Daoy (cell line): ENCODE measurements at places on chromosomes 6 and 20. TPM values are rescaled to one million over a fixed set of nuclear protein-coding genes. Genes with fewer than 3 reads are reported as not detected.

The CALHM4 gene
- not detected in 2 replicates for total RNA-seq

The NMBR gene
- total RNA-seq = not detected in 2 replicates

The THEMIS gene
- total RNA-seq = not detected in 2 replicates

The SMLR1 gene
- total RNA-seq = not detected in 2 replicates

The UBE3D gene
- total RNA-seq = 7.9 and 9.9 TPM in 2 replicates

The MCCD1 gene
- total RNA-seq = not detected in 2 replicates

The RBM39 gene
- 232 and 263 TPM in 2 replicates for total RNA-seq

The TP53TG5 gene
- not detected in 2 replicates for total RNA-seq

The MYLK4 gene
- 0.34 and 0.39 TPM in 2 replicates for total RNA-seq

The TINAG gene
- total RNA-seq = not detected in 2 replicates

The CALHM6 gene
- total RNA-seq = 6.0 and 11.7 TPM in 2 replicates

The TNFRSF21 gene
- total RNA-seq = 38.7 and 39.3 TPM in 2 replicates

The APOM gene
- total RNA-seq = 0.18 and 1.4 TPM in 2 replicates

The RNF144B gene
- 2.3 and 4.3 TPM in 2 replicates for total RNA-seq

The OR2W1 gene
- total RNA-seq = not detected in 2 replicates

The CLVS2 gene
- under 0.01 TPM in 1 of 2 replicates, not detected in the other for total RNA-seq

The RARS2 gene
- 38.9 and 39.6 TPM in 2 replicates for total RNA-seq

The HLA-DQB1 gene
- 0.23 and 0.51 TPM in 2 replicates for total RNA-seq

The TAF4 gene
- 2.5 and 3.1 TPM in 2 replicates for total RNA-seq

The CDH22 gene
- total RNA-seq = under 0.01 TPM in 1 of 2 replicates, not detected in the other

The ZNFX1 gene
- total RNA-seq = 13.5 and 15.5 TPM in 2 replicates

The TFAP2D gene
- not detected in 2 replicates for total RNA-seq

The MTHFD1L gene
- total RNA-seq = 17.8 and 21.6 TPM in 2 replicates

The THBD gene
- total RNA-seq = 5.1 and 5.4 TPM in 2 replicates

The CASS4 gene
- 0.09 and 0.17 TPM in 2 replicates for total RNA-seq

The C4B gene
- total RNA-seq = 0.30 and 3.7 TPM in 2 replicates

The ADGRF4 gene
- total RNA-seq = 2.7 TPM in 2 replicates

The OTOR gene
- total RNA-seq = not detected in 2 replicates

The MICB gene
- total RNA-seq = 24.9 and 27.3 TPM in 2 replicates

The EEF1A2 gene
- total RNA-seq = 3.9 and 6.4 TPM in 2 replicates

The SOBP gene
- 1.8 and 2.1 TPM in 2 replicates for total RNA-seq

The TMC2 gene
- total RNA-seq = not detected in 2 replicates

The SLC23A2 gene
- total RNA-seq = 4.7 and 6.2 TPM in 2 replicates

The ZC3H12D gene
- total RNA-seq = 0.17 and 0.30 TPM in 2 replicates

The SUMO4 gene
- total RNA-seq = 0.11 TPM in 1 of 2 replicates, not detected in the other

The CRISP2 gene
- 0.23 and 1.1 TPM in 2 replicates for total RNA-seq

The TMEM30A gene
- 101 and 115 TPM in 2 replicates for total RNA-seq

The C6orf15 gene
- not detected in 2 replicates for total RNA-seq

The LAMP5 gene
- not detected in 2 replicates for total RNA-seq

The SYNDIG1 gene
- total RNA-seq = 0.80 and 0.91 TPM in 2 replicates

The OR2J3 gene
- total RNA-seq = not detected in 2 replicates

The TMEM170B gene
- total RNA-seq = 5.2 and 5.8 TPM in 2 replicates

The SPATS1 gene
- total RNA-seq = not detected in 2 replicates

The SAMD3 gene
- not detected in 2 replicates for total RNA-seq

The RNF182 gene
- 4.7 and 8.7 TPM in 2 replicates for total RNA-seq

The OOEP gene
- not detected in 2 replicates for total RNA-seq

The IL17F gene
- not detected in 2 replicates for total RNA-seq

The SLC17A1 gene
- not detected in 2 replicates for total RNA-seq

The TMEM14A gene
- 62.4 and 66.7 TPM in 2 replicates for total RNA-seq

The RUNX2 gene
- 11.8 and 13.7 TPM in 2 replicates for total RNA-seq

The ECT2L gene
- total RNA-seq = not detected in 2 replicates
